Neural crest cell (in vitro differentiated cells): ENCODE measurements at places on chromosomes 11 and 22.

DNA sequence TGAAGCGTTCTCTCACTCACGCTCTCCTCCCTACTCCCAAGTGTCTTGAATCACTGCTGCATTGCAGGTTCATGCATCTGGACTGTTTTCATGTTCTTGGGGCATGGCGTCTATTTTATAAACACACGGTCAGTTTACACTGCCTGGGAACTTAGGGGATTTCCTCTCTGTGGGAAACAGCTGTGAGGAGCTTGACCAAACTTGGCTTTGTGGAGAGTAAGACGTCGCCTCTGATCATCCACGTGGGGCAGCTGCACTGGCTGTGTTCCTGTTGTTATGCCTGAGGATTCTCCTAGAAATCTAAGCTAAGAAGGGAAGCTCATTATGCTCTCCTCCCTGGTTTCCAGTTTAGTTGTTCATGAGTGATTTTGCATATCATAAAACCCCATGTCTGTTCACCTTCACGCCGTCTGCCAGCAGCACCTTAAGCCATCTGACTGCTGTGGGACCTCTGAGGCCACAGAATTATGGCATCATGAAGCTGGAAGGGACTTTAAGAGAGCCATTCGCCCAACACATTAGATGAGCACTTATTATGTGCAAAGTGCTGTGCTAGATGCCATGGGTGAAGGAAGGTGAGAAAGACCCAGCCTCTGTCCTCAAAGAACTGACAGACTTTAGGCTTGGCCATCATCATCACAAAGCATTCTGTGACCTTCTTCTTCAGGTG lies 38.8 kb upstream of the POU2AF1 start:
- DNase-seq: no peak

GRCh38 chr22:43467216-43467940 lies 55.6 kb downstream of the MPPED1 start:
- no peak for DNase-seq

GRCh38 chr11:82959987-82960778 lies 58.6 kb downstream of the DDIAS start:
- DNase-seq: no peak

- no peak for DNase-seq
Measured at GRCh38 chr11:12137938-12138731, 27.7 kb downstream of the MICAL2 start.

GRCh38 chr11:111526501-111526900 lies 11.9 kb downstream of the HOATZ start:
- no peak for DNase-seq

DNA sequence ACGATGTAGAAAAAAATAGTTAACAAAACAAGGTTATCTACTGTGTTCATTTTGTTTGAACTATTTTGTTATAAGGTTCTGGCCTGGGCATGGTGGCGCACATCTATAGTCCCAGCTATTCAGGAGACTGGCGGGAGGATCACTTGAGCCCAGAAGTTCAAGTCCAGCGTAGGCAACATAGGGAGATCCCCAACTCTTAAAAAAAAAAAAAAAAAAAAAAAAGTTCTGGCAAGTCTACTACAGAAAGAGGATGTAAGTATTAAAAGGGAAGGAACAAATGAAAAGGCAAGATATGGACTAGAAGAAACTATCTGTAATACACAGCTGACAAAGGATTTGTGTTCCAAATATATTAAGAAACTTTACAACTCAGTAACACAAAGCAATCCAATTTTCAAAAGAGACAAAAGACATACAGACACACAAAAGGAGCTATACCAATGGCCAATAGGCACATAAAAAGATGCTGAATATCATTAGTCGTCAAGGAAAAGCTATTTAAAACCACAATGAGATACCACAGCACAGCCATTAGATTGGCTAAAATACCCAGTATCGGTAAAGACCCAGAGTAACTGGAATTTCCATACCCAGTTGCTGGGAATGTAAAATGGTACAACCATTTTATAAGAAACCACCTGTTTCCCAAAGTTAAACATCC lies 27.4 kb downstream of the RRAS2 start:
- DNase-seq: no peak
